Stimulated activated CD4-positive, alpha-beta T cell treated with anti-CD3 and anti-CD28 coated beads, TNF-alpha, amount 100 ng/mL, for 24 hours (primary cell): ENCODE measurements at places on chromosomes 2 and 18.

GRCh38 chr2:8554296-8554806 is 127.5 kb upstream of the ID2 start:
- no peak for DNase-seq

GRCh38 chr2:52342458-52342857 is 1310.5 kb upstream of the NRXN1 start:
- DNase-seq = no peak

DNA sequence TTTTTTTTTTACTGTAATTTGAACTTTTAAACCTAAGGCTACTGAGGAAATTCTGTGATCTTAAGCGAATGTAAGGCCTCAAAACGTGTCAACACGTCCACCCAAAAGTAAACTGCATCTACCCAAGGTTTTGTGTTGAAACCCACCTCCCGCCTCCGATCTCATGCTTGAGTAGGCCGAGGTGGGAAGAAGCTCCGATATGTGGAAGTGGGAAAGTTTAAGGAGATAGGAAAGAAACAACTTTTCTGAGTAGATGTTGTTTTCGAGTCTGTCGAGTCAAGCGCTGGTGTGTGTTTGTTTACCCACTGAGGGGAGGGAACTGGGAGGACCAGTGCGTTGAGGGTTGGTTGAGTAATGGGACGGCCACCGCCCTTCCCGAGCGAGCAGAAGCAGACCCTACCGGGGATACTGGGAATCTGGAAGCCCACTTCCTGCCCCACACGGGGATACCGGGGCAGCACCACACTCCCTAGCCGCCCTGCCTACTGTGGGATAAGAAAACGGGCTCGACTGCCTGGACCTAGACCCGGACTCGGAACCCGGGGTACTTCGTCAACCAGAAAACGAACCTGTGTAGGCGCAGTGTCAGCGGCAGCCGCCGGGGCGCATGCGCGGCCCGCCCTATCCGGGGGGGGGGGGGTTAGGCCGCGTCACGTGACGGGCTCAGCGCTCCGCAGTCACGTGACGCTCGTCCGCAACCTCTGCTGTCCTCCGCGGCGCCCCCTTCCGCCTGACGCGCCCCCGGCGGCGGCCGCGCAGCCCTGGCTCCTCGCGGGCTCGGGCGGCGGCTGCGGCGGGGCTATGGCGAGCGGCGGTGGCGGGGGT is at the start of gene RETREG2:
Gene RETREG2 (plus strand): TSS at position 724 of the 825 bp plus-strand sequence. CDS start 78 bp downstream, at position 802.
- DNase-seq = peak; percentile 47

DNA sequence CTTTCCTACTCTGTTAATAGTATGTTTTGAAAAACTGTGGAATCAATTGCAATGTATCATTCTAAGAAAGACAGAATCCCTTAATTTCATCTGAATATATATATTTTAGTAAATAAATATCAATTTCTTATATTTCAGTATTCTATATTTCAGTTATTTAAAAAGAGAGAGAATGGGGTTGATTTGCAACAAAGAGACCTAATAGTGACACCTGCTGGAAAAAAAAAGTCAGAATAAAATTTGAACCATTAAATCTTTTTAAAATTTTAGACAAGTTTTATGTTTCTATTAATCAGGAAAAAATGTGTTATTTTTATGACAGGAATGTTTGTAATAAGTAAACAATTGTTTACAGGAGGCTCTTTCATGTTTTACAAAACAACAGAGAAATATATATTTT is 20.7 kb upstream of the CCNT2 start:
- no peak for DNase-seq

DNA sequence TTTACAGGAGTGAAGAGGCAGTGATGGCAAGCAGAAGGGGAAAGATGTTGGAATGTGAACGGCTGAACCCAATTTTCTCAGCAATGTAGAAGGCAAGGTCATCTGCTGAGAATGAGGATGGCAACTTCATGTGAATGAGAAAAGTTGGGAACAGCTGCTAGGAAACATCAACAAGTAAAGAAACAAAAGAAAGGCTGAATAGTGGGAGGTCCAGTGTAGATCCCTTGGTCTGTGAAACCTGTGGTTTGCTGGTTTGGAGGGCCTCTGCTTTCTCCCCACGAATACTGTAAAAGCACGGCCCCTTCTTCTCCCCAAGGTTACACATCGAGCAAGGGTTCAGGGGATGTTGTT is 27.4 kb downstream of the MARCHF4 start:
- DNase-seq = no peak

GRCh38 chr2:189466046-189466445 is 24.8 kb downstream of the WDR75 start:
- no peak for DNase-seq

DNA sequence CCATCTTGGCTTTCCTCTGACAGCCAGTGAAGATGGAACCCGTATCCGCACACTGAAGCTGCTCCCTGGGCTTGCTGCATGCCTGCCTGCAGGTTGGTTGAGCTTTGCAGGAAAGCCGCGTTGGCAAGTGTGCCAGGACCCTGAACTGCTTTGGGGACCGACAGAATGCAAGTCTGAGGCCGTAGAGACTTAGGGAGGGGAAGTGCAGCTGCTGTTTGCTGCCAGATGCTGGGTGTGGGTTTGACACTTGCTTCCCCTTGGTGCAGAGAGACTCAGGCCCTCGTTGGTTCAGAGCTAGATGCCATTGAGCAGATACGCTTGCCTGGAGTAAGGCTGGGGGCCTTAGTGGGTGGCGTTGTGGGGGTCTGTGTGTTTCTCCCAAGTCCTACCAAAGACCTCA is 13.1 kb upstream of the PHLPP1 start:
- no peak for DNase-seq

DNA sequence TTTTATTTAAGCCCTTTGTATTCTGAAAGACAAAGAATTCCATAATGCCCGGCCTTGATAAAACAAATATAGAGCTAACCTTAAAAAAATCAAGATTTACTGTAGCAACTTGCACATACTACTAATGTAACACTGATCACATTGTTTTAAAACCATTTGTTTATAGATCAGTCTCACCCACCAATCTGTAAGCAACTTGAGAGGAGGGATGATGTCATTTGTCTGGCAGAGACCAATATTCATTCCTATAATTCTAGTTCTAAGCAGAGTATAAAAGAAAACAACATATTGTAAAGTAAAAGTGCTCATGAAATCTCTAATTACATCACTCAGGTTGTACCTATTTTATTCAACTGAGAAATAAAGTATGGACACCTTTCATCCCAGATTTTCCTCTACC is 380.6 kb downstream of the TGIF1 start:
- DNase-seq = no peak
